Suppressor macrophage treated with lipopolysaccharide for 1 hour (primary cell): ENCODE measurements at places on chromosomes 16 and 17.

GRCh38 chr16:49400611-49401010 lies 27.0 kb downstream of the C16orf78 start:
- no peak for DNase-seq

DNA sequence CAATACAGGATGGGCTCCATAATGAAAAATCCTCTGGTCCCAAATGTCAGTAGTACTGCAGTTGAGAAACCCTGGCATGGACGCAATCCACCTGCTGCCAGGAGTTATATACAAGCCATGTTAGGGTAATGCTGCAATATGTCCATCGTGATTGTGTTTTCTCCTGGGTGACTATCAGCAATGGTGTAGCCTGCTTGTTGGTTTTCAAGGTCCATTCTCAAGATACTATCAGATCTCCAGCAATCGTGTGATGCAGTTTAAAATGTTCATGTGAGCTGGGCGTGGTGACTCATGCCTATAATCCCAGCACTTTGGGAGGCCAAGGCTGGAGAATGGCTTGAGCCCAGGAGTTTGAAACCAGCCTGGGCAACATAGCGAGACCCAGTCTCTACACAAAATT lies 24.0 kb downstream of the ABCC1 start:
- DNase-seq: no peak

DNA sequence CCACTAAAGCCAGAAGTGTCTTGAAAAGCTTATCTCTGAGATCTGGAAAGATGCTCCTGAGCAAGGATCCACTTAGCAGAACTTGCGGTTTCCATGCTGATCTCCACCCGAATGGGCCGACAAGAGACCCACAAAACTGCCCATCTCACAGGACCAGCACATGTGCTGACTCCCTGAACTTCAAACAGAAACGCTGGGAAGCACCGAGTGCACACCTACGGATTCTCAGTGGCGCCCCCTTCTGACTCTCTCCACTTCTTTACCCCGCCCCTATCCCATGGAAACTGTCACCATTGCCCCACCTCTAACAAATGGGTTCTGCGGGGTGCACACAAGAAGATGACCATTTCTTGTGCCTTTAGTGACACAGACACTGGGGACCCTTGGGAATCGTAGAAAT lies 21.4 kb downstream of the CDRT4 start:
- DNase-seq: no peak

GRCh38 chr17:82944990-82945389 lies 105.2 kb upstream of the ZNF750 start:
- no peak for DNase-seq

DNA sequence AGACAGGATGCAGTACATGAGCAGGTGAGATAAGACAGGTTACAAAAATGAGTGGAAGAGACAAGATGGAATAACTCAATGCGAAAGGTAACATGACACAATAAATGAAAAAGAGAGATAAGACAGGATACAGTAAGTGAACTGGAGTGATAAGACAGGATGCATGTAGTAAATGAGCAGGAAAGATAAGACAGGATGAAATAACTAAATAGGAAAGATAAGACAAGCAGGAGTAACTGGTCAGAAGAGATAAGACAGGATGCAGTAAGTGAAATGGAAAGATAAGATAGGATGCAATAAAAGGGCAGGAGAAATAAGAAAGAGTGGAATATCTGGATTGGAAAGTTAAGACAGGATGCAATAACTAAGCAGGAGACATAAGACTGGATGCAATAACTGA lies 8.3 kb upstream of the MYH4 start:
- no peak for DNase-seq

- no peak for DNase-seq
Observed at GRCh38 chr17:27579897-27580321, 51.1 kb upstream of the LGALS9 start.

GRCh38 chr16:49485663-49486062 lies 112.1 kb downstream of the C16orf78 start:
- no peak for DNase-seq

- no peak for DNase-seq
Observed at GRCh38 chr17:81335773-81336157, 40.7 kb upstream of the SLC38A10 start.

GRCh38 chr16:30603945-30604315 lies 6.3 kb downstream of the ZNF689 start:
- no peak for DNase-seq

GRCh38 chr17:2713881-2714280 lies 2.3 kb upstream of the CLUH start:
- no peak for DNase-seq

DNA sequence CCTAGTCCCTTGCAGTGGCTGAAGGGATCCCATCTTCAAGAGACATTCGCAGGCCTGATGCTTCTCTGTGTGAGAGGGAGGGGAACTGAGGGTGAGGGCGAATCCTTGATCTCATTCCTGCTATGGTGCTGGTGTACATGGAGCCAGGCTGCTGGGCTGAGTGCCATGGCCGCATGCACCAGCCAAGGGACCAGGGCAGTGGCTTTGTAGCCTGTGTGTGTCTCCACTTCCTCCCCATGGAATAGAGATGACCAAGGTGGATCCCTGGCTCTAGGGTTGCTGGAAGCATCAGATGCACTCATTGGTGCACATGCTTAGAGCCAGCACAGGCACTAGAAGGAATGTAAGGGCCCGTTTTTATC lies 195.0 kb downstream of the FOXL1 start:
- DNase-seq: no peak

GRCh38 chr17:12407495-12408252 lies 258.0 kb upstream of the MYOCD start:
- no peak for DNase-seq

DNA sequence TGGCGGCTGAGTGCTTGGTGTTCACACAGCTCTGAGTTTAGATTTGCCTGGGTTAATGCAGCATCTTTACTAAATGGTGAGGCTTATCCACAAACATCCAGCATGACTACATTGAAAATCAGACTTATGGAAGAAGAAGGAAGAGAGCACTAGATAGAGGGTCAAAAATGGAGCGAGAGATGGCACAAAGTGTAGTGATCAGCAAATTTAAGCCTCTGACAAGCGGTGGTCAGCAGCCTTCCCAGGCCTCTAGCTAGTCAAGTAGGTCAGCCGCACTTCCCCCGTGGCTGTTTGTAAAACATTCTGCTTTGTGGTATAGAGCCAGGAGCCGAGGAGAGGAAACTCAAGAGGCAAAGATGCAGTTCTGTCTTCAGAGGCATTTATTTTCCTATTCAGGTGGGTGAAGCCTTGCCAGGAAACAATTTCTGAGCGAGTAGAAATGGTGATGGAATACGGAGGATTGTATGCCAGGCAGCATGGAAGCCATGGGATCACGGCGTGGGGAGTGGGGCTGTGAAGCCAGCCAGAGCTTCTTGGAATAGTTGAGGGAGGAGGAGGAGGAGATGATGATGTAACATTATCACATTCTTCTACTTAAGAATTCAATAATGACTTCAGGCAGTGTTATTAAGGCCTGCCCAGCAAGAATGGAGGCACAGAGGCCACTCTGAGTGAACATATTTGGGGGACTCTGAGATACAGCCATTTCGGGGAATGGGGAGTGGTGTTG lies 118.9 kb downstream of the MSI2 start:
- no peak for DNase-seq

DNA sequence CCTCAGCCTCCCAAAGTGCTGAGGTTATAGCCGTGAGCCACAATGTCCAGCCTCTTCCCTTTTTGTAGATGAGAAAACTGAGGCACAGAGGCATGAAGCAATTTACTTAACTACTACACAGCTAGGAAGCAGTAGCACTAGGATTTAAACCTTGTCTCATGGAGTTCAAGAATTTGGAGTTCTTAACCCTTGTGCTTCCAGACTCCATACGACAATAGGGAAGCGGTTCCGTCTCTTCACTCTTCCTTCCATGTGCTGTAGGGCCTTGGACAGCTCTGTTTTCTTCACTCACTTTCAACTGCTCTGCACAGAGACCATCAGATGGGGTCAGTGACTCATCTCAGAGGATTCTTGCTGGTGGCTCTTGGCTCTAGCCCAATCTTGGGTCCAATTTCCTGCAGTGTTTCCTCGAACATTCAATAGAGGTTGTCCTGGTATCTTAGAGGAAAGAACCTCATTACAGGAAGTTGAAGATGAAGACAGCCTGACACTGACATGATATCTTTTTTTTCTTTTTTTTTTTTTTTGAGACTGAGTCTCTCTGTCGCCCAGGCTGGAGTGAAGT lies 19.3 kb downstream of the ITGAL start:
- peak; percentile 70 for DNase-seq

DNA sequence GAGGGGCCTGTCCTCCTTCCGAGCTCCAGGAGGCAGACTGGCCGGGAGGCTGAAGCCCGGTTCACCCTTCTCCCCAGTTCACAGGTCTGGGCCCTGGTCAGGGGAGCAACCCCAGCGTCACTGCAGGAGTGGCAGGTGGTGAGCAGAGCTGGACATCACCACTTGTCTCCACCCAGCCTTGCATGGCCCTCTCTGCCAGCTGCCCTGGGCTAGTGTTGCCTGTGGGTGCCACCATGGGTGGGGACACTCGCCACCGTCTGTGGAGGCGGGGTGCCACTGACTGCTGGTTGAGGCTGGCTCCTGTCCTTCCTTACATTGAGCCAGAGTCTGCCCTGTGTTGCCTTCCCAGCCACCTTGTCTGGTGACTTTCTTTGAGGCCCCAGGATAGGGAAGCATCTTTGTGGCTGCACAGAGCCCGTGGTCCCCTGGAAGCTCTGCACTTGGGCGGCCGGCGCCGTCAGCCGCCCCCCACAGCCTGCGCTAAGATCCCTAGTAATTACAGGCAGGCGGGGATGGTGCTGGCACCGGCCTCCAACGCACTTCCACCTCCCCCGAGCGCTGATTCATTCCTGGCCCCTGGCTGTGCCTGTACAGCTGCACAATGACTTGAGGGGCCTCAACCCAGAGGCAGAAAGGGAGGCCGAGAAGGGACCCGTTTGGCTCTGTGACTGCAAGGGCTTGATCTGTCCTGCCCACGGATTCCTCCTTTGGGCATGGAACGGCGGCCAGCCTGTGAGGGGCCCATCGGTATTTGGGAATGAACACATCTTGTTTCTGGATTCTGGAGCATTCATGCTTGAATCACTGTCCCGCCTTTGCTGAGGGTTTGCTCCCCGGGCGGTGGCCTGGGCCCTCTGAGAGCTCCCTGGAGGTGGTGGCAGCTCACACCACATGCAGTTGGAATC lies 5.2 kb downstream of the BAIAP2 start:
- peak; percentile 47 for DNase-seq

DNA sequence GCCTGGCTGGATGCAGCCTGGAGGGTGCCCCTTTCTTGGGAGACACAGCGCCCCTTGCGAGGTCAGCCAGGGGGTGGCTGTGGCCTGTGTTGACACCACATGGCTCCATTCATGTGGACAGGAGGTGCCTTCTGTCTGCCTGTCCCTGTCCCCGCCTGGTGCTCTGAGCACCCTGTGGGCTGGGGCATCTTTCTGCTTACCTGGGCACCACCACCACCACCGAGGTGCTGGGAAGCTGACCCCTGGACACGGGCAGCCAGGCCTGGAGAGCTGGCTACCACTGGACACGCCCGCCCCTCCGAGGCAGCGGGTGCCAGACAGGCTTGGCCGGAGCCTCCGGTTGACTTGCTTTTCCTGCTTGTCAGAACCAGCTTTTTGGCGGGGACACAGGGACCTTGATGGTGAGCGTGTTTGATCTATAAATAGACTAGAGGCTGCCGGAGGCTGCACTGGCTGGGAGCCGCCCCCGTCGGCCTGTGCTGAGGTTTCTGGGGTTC lies 121.3 kb upstream of the GSE1 start:
- DNase-seq: no peak

GRCh38 chr16:15976225-15976812 lies 26.9 kb downstream of the ABCC1 start:
- DNase-seq: peak; percentile 37

GRCh38 chr17:77365584-77366186 lies 224.9 kb downstream of the SEC14L1 start:
- peak; percentile 68 for DNase-seq

- no peak for DNase-seq
Observed at GRCh38 chr16:80608946-80609345, 68.2 kb downstream of the DYNLRB2 start.

GRCh38 chr17:8326511-8327302 lies 12.9 kb upstream of the ODF4 start:
- DNase-seq: peak; percentile 37

DNA sequence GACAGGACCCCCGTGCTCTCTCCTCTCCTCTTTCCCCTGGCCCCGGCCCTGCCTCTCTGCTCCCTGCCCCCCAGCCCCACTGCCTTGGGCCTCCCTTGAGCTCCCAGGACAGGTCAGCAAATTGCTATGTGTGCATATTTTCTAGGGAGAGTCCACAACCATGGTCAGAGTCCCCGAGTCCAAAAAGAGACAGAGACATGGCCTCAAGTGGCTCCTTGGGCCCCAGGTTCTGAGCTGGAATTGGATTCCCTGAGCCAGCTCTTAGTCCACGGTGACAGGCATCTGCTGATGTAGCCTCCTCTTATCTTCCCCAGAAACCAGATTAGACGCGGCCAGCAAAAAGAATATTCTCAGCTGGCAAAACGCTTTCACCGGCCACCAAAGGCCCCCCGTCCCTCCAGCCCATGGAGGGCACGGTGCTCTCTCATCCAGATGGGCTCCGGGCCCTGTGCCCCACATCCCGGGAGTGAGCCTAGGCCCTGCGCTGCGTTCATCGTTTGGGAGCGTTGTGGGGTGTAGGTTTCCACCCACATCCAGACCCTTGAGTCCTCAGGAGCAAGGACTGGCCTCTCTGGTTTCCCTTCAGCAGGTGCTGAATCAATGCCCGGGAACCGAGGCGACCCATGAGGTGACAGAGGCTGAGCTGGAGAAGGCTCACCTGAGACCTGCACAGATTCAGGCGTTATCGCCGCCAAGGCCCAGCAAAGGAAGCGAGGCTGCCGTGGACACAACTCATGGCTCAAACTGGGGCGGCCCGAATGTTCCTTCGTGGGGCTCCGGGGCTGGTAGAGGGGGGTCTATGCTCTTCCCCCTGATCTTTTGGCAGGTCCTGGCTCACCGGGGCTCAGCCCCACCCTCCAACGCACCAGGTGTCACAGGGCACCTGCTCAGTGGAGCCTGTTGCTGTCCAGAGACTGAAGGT lies 16.3 kb upstream of the ENPP7 start:
- no peak for DNase-seq
